Neural crest cell (in vitro differentiated cells): ENCODE measurements at places on chromosomes 12 and 14. TPM values are rescaled to one million over a fixed set of nuclear protein-coding genes. Genes with fewer than 3 reads are reported as not detected.

GRCh38 chr12:59322473-59322872 is 273.4 kb upstream of the SLC16A7 start:
- DNase-seq, result no peak

DNA sequence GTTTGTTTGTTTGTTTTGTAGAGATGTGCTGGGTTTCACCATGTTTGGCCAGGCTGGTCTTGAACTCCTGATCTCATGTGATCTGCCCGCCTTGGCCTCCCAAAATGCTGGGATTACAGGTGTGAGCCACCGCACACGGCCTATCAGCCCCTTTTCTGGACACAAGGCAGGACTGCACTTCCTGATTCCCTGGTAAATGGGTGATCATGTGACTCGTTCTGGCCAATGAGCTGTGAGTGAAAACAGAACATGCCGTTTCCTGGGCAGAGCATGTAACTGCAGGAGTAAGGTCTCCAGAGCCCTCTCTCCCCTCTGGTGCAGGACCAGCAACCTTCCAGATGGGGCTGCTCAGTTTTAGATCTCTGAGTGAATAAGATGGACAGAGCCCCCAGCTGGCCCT is 92.7 kb downstream of the ITPK1 start:
- DNase-seq, result no peak

DNA sequence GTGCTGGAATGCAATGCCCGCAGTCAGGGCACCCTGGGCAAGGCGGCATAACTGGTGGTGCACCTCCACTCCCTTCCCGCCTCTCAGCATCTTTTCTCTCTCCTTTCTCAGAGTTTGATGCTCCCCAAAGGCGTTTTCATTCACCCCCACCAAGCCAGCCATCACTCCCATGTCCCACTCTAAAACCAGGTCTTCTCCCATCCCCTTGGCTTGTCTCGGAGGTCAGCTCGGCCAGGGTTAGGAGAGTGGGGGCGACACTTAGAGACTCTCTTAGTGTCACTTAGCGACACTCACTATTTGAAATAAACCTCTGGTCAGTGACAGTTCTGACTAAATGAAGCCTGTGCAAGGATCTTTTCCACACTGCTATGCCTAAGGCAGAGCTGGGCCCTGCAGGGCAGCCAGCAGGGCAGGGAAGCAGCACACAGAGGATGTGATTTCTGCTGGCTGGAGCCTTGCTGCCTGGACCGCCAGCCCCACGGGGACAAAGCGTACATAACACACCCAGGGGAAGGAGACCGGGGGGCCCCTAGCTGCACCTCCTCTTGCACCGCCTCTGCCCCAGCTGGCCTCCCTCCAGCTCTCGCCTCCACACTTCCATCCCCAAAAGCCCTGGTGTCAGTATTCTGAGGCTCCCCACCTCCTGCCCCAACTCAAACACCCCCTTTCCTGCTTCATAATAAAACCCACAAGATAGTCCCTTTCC is 64.5 kb downstream of the VWF start:
- no peak for DNase-seq

GRCh38 chr12:89464974-89465592 is 59.5 kb downstream of the GALNT4 start:
- DNase-seq, result no peak

GRCh38 chr14:71780075-71780474 is 152.2 kb upstream of the RGS6 start:
- no peak for DNase-seq

DNA sequence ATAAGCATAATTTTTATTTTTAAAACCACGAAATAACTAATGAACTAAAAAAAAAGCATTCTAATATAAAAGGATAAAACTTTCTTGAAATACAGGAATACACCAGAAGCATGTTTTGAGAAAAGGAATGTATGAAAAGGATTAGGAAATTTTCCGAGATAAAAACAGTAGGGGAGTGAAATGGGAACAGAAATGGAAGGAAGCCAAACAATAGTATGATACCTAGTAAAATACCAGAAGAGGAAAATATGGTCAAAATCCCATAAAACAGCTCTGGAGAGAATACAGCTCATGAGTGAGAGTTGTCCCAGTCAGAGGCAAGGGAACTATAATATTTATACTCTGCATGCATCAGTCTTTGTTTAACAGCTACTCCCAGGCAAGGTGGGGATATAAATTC is 1016.2 kb downstream of the SLC6A15 start:
- DNase-seq, result no peak

- DNase-seq, result no peak
These were observed 57.2 kb upstream of the AEBP2 start for GRCh38 chr12:19382111-19382526.

- no peak for DNase-seq
These were observed 20.9 kb upstream of the KIF26A start for GRCh38 chr14:104117341-104118005.

- DNase-seq, result no peak
These were observed 143.6 kb downstream of the SLC38A4 start for GRCh38 chr12:46682148-46682547.

GRCh38 chr12:132132609-132133430 is 11.3 kb downstream of the DDX51 start:
- DNase-seq, result no peak

DNA sequence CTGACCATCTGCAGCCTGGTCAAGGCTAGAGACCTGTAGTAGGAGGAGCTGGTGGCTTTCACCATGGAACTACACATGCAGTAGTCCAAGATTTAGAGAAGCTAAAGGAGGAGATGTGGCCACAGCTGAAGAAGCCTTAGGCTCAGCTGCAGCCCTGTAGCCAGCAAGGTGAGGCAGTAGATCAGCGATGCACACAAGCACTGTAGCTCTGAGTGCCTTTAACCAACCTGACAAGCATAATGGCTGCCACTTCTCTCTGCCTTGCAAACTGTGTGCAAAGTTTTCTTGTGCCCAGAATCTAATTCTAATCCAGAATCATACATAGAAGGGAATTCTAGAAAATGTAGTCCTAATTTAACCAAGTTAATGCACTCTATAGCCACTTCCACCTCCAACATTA is 159.0 kb upstream of the ARID2 start:
- no peak for DNase-seq

GRCh38 chr14:94110552-94111181 is at the start of gene IFI27:
IFI27 (plus strand) TSS chr14:94110736.
- no peak for DNase-seq

- no peak for DNase-seq
These were observed 3.2 kb upstream of the ADAM21 start for GRCh38 chr14:70448633-70449340.

DNA sequence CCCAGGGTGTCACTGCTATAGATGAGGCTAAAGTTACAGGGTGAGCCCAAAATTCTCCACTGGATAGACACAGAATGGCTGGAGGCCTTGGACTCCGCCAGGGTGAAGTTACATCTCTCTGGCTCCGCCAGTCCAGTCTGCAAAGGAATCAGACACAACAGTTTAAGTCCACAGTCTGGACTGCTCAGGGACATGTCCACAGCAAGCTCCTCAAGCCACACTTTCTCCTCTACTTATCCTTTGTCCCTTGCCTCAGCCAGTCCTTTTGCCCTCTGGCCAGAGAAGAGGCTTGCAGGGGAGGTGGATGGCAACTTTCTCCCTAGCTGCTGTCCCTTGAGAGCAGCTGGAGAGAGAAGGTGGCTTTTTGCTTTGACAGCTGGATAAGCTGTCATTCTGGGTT is 28.0 kb downstream of the PTPRB start:
- DNase-seq, result no peak

DNA sequence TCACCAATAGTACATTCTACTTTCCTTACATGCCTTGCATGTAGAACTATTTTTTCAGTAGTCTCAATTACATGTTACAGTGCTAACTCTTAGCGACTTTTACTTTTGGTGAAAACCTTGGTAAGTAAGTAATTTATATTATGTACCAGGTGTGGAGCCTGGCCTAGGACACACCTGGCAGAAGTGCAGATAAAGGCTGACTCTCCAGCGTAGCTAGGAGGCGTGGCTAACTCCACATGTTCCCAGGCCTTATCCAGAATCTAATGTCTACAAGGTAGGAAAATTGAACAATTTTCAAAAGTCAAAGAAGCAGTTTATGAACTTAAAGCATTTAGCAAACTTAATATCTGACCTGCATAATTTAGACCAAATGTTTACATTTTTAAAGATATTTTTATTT is 157.4 kb downstream of the DHRS2 start:
- DNase-seq, result no peak

- DNase-seq, result no peak
These were observed 6.8 kb upstream of the RASAL1 start for GRCh38 chr12:113142173-113142885.

DNA sequence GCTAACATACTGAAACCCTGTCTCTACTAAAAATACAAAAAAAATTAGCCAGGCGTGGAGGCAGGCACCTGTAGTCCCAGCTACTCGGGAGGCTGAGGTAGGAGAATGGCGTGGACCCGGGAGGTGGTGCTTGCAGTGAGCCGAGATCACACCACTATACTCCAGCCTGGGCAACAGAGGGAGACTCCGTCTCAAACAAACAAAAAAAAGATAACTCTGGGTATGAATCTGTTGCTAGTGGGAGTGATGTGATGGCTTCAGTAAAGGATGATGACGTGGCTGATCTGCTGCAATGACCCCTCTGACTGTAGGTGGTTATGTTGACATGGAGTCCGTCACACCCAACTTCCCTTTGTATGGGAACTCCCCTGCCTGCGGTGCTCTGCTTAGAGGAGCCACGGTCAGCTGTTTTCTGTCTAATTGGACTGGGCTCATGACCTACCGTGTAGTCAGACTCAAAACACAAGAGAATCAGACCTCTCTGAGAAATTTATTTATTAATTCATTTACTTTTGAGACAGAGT is 59.1 kb upstream of the MED13L start:
- DNase-seq, result no peak

- no peak for DNase-seq
These were observed 6.5 kb downstream of the KRT5 start for GRCh38 chr12:52513736-52514135.

GRCh38 chr12:32051511-32052211 is 55.0 kb upstream of the BICD1 start:
- DNase-seq, result no peak

- no peak for DNase-seq
These were observed 9.0 kb downstream of the SLC8B1 start for GRCh38 chr12:113325916-113326315.

DNA sequence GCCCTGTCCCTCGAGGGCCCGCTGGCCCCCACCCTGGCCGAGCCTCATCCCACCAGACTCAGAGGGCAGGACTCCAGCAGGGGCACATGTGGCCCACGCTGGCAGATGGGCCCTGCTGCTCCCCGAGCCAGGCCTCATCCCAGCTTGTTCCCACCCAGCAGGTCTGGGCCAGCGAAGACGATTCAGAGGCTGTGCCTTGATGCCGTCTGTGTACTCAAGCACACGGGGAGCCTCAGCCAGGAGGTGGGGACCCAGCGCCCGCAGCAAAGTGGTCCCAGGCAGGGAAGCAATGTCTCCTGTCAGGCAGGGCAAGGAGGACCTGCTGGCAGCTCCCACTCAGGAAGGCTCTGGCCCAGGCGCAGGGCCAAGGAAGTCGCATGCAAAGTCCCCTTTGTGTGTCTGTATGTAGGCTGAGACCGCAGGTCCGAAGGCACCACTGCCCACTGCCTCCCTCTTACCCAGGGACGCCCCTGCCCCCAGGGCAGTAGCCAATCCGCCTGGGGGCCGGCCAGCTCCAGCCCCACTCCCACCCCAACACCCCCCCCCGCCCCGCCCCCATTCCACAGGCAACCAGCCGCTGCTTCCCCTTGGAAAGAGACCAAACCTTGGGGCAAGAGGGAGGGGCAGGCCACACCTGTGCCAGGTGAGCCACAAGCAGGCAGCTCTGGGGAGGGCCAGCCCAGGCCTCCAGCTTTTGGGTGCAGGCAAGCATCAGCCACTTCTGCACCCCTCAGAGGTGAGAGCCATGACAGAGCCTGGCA is 9.4 kb downstream of the DEGS2 start:
- no peak for DNase-seq

GRCh38 chr12:21942377-21942703 is 1.1 kb upstream of the ABCC9 start:
- DNase-seq, result no peak

GRCh38 chr14:80455031-80455430 is 243.7 kb upstream of the DIO2 start:
- no peak for DNase-seq

DNA sequence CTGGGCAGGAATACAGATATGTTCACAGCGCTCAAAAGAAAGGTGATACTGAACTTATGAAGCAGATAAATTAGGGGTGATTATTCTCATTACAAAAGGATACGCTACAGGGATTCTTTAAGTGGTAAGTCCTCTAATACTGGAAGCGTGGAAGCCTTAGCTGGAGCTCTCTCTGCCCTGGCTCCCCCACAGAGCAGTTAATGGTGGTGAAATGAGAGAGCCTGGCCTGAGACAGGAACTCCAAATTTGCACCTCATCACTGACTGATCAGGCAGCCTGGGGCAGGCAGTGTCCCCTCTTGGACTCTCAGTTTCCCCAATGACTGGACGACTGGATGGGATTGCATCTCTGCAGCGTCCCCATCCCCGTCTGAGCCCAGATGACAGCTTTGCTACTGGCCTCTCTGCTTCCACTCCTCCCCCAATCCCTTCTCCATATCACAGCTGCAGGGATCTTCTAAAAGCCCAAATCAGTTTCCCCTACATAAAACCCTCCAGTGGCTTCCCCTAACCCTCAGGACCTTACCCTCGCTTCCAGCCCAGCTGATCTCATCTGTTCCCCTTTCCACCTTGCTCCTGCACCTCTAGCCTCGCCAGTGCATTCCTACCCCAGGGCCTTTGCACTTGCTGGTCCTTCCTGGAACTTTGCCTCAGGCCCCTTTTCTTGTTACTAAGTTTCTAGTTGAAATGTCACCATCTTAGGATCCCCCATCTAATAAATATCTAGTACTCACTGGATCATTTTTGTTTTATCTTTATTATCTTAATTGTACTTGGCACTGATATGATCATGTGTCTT is 171.7 kb upstream of the LHX5 start:
- no peak for DNase-seq

DNA sequence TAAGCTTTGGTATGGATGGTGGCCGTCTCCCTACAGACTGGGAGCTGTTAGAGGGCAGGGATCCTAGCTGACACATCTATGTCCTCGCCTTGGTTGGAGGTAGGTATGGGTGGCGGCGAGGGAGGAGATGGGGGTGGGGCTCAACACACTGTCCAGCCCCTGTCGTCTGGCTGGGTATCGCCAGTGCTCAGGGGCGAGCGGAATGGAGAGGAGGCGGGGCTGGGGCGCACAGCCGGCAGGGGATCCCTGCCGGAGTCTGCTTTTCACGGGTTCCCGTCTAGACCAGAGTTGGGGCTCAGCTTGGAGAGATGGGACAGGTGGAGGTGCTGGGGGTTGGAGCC is 16.1 kb downstream of the TAMALIN start:
- DNase-seq, result no peak

EIF5 gene
- total RNA-seq, result 458 and 483 TPM in 2 replicates

OTOGL gene
- 0.12 and 0.18 TPM in 2 replicates for total RNA-seq

ZNF605 gene
- 19.6 and 22.3 TPM in 2 replicates for total RNA-seq

HHIPL1 gene
- total RNA-seq, result 2.3 and 2.5 TPM in 2 replicates

ERGIC2 gene
- 48.9 and 55.3 TPM in 2 replicates for total RNA-seq

UNG gene
- 77.6 and 78.7 TPM in 2 replicates for total RNA-seq

AMN gene
- total RNA-seq, result 0.23 and 0.66 TPM in 2 replicates

ITGA7 gene
- total RNA-seq, result 57.9 and 63.7 TPM in 2 replicates

PAPLN gene
- total RNA-seq, result 2.7 and 4.1 TPM in 2 replicates

PEBP1 gene
- total RNA-seq, result 305 and 317 TPM in 2 replicates

NELL2 gene
- total RNA-seq, result 89.1 and 101 TPM in 2 replicates

ADAM20 gene
- total RNA-seq, result 0.23 and 0.37 TPM in 2 replicates

DNAH10 gene
- total RNA-seq, result 1.1 and 2.0 TPM in 2 replicates

ARHGDIB gene
- total RNA-seq, result 1.2 and 1.5 TPM in 2 replicates

POU6F1 gene
- 7.7 and 9.3 TPM in 2 replicates for total RNA-seq

GYS2 gene
- not detected in 2 replicates for total RNA-seq

CPSF2 gene
- total RNA-seq, result 81.7 and 91.1 TPM in 2 replicates

ANGEL1 gene
- 37.2 and 38.8 TPM in 2 replicates for total RNA-seq

YY1 gene
- 72.0 and 79.9 TPM in 2 replicates for total RNA-seq
